Stimulated activated CD4-positive, alpha-beta T cell treated with anti-CD3 and anti-CD28 coated beads, Interleukin-4, amount 100 ng/mL, for 24 hours (primary cell): ENCODE measurements at places on chromosomes 1 and 21.

- no peak for DNase-seq
These were observed 1.2 kb upstream of the C1orf198 start for GRCh38 chr1:230869500-230869899.

DNA sequence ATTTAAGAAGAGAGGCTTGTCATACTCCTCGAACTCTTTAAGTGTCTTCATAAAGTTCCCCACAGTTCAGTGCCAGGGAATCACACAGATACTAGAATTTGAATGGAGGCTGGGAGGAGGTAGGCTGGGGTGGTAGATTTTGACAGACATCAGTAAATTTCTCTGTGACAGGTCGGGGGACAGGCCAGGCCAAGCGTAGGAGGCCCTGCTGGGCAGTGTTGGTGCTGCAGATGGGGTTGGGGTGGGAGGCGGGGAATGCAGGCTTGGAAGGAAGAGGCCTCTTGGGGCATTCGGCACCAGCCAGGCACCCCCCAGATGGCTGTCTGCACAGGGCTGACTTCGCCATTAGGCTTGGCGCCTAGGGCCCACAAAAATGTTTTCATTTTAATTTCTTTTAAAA lies 84.0 kb downstream of the MAN1C1 start:
- no peak for DNase-seq

GRCh38 chr1:46802901-46803574 lies 4.2 kb downstream of the CYP4B1 start:
- DNase-seq: no peak

- no peak for DNase-seq
These were observed 93.7 kb downstream of the TTC3 start for GRCh38 chr21:37166733-37167132.

DNA sequence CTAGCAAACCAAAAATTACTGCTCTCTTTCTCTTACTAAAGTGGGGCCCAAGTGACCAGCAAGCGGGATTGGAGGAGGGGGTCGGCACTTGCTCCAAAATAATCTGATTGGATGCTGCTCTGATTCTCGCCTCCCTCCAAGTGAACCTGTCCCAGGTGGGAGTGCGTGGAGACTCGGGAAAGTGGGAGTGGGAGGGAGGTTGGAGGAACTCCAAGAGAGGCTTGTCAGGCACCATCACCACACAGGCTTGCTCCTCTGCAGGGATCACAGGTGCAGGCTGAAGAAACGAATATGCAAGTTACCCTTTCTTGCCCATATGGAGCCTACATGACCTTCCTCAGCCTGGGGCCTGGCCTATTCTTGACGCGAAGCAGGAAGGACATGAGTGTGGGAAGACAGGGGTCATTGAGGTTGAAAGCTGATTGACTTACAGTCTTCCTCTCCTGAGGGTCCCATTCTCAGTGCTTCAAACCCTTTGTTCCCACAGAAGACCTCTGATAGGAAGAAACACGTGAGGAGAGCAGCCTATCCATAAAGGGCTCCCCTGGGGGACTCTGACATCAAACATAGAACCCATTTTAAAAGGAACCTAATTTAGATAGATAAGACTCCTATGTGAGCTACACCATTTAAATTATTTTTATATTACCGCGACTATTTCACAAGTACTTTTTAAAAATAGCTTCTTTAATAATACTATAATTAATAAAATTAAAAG lies 14.2 kb downstream of the RGS8 start:
- DNase-seq: no peak

DNA sequence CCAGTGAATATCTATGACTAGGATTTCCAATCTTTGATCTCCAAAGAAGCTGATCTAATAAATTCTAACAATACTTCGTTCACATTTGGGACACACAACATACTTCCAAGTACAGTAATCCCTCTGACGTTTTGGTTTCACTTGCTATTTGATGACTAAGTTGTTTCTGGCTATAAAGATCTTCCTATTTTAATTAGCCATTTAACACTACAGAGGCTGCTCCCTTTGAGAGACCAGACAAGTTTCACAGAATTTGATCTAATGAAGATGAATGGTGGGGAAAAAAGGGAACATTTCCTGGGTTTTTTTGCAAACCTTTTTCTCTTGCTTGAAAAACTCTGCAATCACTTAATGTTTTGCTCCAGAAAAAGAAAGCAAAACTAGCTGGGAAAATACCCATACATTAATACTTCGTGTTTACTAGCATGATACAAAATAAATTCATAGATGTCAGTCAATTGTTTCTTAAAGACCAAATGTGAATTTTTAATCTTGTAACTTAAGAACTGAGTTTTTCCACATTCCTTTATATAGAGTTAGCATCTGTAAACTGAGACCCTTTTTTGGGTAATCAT lies 28.0 kb upstream of the GLIS1 start:
- DNase-seq: no peak

- DNase-seq: peak; percentile 25
These were observed 90.1 kb upstream of the IRF2BP2 start for GRCh38 chr1:234699795-234700665.

- DNase-seq: no peak
These were observed 24.4 kb upstream of the IER5 start for GRCh38 chr1:181064011-181064623.

GRCh38 chr1:185245466-185245865 lies 71.6 kb downstream of the IVNS1ABP start:
- no peak for DNase-seq

DNA sequence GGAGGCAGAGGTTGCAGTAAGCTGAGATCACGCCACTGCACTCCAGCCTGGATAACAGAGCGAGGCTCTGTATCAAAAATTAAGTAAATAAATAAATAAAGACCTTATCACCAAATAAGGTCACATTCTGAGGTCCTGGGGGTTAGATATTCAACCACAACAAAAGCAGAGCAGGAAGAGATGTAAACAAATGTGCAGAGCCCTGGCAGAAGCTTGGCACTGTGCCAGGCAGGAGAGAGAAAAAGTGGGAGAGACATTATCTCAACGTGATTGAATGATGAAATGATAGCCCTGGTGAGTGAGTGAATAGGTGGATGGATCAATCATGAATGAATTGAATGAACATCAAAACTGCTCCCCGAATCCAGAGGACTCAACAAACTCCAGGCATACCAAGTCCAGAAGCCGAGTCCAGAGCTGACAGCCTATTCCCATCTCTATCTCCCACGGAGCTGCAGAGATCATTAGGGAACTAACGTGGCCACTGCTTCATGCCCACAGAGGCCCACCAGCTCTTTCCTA lies 150.7 kb downstream of the TOMM20 start:
- DNase-seq: no peak

- DNase-seq: no peak
These were observed 8.5 kb downstream of the F11R start for GRCh38 chr1:161012420-161012819.

- DNase-seq: no peak
These were observed 19.1 kb downstream of the KLHL20 start for GRCh38 chr1:173733912-173734311.

GRCh38 chr1:2969011-2969844 lies 52.0 kb upstream of the ACTRT2 start:
- no peak for DNase-seq

DNA sequence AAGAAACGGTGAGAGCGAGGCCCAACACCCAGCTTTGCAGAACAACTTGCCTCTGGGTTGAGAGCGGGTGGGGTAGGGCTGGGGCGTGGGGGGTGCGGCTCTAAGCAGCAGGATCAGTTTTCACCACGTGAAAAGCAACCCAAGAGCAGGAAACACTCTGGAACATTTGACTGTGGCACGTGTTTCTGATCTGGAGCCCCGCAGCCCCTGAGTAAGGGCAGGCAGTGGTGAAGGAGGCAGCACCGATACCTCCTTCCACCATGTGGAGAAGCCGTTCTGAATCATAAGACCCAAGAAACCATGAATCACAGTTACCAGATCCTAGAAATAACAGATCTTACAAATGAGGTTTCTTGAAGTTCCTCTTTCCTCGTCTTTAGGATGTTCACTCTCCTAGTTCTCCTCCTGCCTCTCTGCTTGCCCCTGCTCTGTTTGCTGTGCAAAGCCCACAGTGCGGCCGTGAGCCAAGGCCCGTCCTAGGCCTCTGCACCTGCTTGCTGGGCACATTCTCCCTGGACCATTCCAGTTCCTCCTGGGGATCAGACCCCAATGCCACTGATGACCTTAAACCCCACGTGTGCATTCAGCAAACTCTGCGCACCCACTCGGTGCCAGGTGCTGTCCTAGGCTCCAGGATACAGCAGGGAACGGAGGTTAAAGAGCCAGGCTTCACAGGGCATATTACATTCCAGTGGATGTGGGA lies 31.9 kb downstream of the SLC1A7 start:
- DNase-seq: peak; percentile 17
